ENCODE measurements at places on chromosomes 4 and X. TPM values are rescaled to one million over a fixed set of nuclear protein-coding genes. Genes with fewer than 3 reads are reported as not detected.

Gene AR
- total RNA-seq = not detected

Gene FGFBP2
- 0.20 TPM for total RNA-seq

GRCh38 chr4:135368831-135369230, 1167.2 kb upstream of the PABPC4L start:
- DNase-seq = no peak

DNA sequence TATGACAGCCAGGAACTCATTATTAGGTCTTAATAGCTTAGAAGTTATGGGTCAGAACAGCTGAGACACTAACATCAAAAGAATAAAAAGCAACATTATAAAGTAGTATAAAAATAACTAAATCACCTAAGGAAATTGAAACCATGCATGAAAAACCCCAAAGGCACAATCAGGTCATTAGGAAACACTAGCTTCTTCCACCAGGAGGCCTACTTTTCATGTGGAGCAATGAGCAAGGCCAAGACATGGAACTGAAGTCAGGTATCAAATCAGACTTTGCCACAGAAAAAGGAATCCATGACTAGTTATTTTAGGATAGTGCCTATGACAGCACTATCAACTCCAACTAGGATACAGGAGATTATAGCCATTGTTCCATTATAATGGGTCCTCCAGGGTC, 7.9 kb downstream of the HUWE1 start:
- DNase-seq = no peak

DNA sequence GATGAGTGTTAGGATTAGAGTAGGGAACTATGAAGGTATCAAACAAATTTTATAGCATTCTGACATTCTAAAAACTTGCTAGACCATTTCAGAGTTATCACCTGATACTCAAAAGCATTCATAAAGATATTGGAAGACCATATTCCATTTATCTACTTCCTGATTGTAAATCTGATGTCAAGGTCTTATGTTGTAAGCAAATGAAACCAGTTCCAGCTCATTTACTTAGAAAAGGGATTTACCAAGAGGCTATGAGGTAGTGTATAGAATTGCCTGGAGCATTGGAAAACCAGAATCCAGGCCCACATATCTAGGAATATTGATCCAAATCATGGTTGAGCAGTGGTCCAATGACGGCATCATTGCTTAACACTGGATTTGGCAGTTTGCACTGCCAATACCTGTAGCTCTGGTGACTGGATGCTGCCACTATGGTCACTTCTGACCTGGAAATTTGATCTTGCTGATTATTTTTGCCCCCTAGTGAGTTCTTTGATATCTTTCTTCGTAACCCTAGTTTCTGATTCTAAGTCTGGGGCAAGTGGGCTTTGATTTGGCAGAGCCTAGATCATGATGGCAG, 25.4 kb downstream of the ARFIP1 start:
- no peak for DNase-seq

DNA sequence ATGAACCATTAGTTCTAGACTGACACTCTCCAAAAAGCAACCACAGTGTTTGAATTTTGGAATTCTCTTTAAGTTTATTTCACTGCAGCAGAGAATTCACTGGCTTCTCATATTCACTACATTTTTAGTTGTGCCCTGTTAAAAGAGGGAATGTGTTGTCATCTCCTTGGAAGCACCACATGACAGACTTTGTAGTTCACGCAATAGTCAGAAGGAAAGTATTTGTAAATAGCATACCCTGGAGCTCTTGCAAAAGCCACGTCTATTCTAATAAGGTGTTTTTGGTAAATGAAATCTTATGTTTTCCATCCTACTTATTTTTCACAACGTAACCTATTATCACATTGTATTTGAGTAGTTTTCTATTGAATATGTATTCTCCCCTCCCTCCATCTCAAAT, 25.8 kb downstream of the DOCK11 start:
- no peak for DNase-seq

- DNase-seq = no peak
These were observed 14.1 kb downstream of the TRPC5 start for GRCh38 chrX:112068430-112068829.
